ENCODE measurements at places on chromosomes 3 and 15.

- no peak for DNase-seq
Measured at GRCh38 chr3:133855002-133855370, 40.7 kb downstream of the RAB6B start.

DNA sequence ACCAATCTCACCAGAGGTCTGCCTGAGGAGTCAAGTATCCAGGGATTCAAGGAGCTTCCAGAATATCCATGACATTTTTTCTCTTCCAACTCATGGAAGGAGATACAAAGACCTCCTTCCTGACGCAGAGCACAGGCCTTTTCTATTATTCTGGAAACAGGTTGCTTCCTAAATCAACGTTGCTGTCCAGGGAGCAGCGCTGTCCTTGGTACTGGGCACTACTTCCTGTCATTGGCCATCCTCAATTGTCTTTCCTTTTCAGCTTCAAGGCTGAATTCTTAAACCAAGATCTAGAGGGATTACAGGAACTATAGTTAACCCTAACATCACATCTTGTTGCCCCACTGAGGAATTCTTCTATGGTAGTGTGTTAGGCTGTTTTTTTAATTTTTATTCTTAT, 50.4 kb upstream of the TBC1D21 start:
- DNase-seq: no peak

GRCh38 chr3:127698691-127699415, 26.1 kb downstream of the ABTB1 start:
- DNase-seq: no peak

DNA sequence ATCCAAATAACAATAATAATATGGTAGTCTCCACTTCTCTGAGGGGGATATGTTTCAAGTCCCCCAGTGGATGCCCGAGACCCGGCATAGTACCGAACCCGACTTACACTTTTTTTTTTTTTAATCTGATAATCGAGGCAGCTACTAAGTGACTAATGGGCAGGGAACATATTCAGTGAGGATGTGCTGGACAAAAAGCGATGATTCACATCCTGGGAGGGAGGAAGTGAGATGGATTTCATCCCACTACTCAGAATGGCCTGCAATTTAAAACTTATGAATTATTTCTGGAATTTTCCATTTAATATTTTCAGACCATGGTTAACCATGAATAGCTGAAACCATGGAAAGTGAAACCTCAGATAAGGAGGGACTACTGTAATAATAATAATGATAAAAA, 49.5 kb upstream of the SELENOK start:
- no peak for DNase-seq

GRCh38 chr3:42177068-42177800, 86.1 kb downstream of the TRAK1 start:
- no peak for DNase-seq

DNA sequence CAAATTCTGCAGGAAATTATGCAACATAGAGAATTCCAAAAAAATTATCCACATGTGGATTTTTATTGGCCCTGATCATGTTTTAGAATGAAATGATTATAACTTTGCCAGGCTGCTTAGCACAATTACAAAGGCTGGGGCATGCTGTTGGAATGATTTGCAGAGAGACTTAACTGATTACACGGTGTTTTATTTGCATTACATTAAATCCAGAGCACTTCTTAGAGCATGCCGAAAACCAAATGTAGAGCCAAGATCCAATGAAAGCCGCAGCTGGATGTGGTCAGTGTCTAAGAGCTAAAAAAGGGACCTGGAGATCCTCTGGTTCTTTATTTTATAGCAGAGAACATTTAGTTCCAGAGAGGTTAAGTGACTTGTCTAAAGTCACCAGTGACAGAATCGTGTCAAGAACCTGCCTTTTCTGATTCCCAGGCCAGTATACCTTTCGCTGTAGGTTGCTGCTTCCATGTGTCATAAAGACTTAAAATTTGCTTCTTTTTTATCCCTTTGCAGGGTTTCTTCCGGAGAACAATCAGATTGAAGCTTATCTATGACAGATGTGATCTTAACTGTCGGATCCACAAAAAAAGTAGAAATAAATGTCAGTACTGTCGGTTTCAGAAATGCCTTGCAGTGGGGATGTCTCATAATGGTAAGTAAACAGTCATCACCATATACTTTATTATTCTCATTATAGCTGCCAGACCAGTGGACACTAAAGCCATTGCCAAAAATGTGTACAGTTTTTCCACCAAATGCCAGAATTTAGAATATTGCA, 92.0 kb upstream of the TSEN2 start:
- DNase-seq: no peak

DNA sequence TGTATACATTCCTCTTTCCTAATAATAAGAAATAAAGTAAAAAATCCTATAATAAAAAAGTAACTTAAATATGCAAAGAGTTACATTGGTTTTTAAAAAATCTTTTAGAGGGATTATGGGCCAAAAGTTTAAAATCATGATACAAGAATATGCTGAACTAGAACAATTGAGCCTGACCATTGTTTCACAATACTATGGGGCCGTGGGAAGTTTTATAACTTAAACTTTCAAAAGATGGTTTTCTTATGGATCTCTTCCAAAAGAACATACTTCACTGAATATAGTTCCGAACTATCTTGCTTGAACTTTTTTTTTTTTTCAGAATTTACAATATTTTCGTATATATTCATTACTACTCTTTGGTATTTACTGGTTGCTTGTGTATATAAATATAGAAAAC, 97.6 kb downstream of the NFKBIZ start:
- no peak for DNase-seq

DNA sequence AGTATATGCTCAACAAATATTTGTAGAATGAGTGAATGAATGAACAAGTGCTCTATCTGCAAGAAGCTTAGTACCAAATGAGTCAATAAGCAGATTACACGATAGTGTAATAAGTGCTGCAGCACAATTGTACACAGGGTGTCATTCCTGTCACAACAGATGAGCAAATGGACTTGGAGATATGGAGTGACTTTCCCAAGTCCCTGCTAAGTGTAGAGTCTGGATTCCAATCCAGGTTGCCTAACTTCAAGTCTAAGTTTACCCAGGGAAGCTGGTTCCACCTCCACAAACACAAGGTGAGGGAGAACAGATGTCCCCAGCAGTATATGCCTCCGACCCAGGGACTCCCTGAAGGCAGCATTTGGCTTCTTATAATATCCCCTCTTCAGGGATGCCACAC, 77.7 kb upstream of the RAD18 start:
- no peak for DNase-seq

GRCh38 chr3:133855772-133856171, 39.9 kb downstream of the RAB6B start:
- DNase-seq: no peak

DNA sequence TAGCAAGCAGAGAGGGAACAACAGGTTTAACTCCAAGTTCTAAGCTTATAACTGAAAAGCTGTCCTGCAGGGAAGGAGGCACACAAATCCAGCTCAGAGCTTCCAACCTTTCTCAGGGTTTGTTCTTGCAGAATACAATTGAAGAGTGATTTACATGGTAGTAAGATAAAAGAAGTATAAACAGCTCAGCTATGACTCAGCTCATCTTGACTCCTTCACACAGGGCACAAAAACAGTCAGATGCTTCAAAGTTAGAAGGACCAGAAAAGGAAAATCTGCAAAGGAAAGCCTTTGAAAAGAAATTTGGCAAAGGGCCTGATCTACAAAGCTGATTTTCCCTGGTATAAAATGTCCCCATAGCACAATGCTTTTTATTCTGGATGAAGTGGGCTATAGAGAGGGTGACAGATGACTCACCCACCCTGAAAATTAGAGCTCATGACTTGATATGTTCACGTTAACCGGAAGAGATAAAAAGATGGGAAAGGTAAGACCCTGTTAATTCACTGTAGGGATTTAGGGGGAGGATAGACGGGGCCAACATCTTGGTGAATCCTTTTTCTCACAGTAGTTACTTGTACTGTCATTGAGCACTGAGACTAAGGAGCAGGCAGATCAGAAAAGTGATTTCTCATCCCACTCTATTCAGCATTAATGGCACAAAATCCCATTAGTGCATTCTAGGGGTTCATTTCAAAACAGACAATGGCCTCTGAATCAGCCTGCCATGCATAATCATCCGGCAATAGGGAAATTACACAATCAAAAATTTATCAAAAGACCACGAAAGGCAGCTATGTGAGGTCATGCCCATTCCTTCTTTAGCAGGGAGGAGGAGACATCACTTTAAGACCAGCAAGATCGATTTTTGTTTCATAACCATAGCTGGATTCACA, 143.5 kb downstream of the GAP43 start:
- no peak for DNase-seq

DNA sequence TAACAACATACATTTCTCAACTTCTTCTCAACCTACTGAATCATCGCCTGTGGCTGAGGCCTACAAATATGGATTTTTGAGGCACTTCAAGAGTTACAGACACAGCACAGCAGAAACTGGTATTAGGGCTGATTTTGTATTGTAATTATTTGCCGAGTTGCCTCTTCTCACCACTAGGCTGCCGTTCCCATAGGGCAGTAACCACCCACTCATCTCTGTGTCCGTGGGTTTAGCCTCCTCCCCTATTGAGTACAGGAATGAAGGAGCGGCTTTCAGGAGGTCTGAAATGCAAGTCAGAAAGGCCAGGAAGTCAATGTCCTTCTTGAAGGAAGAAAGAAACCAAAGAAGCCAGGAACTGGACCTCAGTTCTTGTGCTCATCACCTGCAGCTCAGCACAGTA, 220.8 kb downstream of the MTHFS start:
- DNase-seq: no peak

DNA sequence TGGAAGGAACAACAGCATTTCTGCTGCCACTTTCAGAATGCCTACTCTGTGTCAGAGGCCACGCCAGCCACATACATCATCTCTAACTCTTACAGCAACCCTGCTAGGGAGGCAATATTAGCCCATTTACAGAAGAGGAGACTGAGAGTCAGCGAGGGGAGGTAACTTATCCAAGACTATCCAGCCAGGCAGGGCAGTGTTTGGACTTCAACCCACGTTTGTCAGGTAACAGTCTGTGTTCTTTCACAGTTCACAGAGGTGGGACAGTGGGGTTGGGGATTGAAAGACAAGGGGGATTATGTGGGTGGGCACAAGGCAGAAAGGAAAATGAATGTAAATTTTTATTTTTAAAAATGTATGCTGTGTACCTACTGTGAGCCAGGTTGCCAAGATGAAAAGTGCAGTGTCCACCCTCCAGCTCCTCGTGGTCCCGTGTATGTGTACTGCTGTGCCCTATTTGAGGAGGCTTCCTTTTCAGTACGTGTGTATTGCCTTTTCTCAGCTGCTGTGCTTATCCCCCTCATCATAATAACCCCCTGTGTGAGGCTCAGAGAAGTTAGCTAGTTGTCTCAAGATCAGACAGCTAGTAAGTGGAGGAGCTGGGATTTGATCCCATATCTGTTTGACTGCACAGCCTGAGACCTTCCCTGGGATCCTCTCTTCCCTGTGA, 16.5 kb upstream of the ATP2B2 start:
- DNase-seq: no peak

GRCh38 chr3:6321999-6322398, 538.9 kb upstream of the GRM7 start:
- DNase-seq: no peak

DNA sequence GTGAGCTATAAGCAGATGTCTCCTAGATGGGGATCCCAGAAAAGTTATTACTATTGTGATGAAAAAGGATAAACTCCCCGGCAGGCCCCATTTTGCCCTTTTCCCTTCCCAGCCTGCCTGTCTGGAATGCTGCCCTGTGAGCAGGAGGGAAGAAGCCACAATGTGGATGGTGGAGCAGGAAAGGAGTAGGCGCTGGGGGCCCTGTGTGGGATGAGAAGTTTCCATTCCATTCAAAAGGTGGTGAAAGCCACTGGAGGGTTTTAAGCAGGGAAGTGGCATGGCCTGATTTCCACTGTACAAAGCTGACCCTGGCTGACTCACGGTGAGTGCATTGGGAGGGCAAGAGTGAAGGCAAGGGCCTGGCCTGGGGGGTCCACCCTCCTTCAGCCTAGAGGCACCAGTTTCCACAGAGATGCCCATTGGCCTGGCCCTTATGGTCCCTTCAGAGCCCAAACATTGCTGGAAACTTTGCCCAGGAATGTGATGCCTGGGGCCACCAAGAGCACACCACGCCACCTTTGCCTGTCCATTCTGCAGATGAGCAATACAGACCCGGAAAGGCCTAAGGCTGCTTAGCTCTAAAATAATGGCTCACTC, 206.9 kb downstream of the RPLP1 start:
- no peak for DNase-seq

DNA sequence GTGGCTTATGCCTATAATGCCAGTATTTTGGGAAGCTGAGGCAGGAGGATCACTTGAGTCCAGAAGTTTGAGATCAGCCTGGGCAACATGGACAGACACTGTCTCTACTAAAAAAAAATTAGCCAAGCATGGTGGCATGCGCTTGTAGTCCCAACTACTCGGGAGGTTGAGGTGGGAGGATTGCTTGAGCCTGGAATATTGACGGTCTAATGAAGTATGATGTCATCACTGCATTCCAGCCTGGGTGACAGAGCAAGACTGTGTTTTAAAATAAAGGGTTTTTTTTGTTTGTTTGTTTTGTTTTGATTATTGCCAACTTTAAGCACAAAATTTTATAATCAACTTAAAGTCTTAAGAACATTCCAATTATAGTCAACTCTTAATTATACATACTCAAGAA, 6.8 kb downstream of the PLSCR1 start:
- DNase-seq: no peak

- no peak for DNase-seq
Measured at GRCh38 chr15:33370623-33371020, 59.9 kb downstream of the RYR3 start.

DNA sequence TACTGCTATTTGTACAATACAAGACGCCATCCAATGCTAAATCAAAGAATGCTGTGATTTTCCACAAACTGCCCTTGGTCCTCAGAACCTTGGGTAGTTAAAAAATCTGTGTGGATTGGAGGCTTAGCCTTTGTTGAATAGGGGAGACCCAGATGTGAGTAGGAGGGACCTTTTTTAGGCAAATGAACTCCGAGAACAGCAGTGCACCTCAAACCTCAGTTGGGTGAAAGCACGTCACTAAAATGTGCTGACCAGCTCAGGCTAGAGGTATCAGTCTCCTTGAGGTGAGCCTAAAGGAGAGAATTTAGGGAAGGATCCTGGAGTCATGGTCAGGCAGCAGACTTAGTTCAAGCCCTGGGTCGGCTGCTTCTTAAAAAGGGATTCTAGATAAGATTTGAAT, 200.7 kb downstream of the SOX2 start:
- DNase-seq: no peak

GRCh38 chr15:85402195-85402881, 21.9 kb downstream of the AKAP13 start:
- DNase-seq: no peak

DNA sequence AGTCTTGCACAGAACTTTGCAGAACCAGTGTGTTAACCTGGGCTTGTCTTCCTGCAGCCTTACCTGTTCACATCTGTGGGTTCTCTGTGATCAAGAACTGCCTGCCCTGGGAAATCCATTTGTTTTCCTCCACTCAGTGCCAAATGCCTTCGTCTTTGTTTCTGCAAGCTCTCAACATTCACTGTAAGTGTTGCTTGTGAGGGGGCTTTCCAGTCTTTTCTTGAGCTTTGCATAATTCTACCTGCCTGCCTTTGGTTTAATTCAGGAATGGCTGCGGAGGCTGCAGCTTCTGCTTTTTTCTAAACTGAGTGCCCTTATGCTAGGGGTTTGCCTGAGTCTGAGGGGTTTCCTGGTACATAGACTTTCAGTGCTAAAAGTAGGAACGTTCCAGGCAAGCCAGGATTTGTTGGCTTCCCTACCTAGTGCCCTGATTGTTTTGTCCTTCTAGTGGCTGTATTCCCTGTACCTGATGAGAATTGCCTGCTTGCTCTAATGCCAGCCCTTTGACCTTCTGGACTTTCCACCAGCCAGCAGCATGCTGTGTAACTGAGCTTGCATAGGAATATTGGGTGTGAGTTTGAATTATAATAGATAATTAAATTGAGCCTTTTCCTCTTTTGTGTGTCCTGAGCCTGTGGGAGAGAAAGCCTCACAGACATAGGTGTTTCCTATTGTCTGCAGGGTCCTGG, 96.6 kb upstream of the CLSTN2 start:
- no peak for DNase-seq

Data from stimulated activated CD4-positive, alpha-beta T cell treated with anti-CD3 and anti-CD28 coated beads, Interleukin-2, amount 100 ng/mL, for 24 hours (primary cell).